WTC11 (cell line): ENCODE measurements at places on chromosomes 1 and 21.

- no peak for DNase-seq
Measured at GRCh38 chr21:36073181-36073580, 3.4 kb downstream of the CBR1 start.

GRCh38 chr1:167152192-167152876 lies 58.5 kb downstream of the STYXL2 start:
- DNase-seq = no peak

DNA sequence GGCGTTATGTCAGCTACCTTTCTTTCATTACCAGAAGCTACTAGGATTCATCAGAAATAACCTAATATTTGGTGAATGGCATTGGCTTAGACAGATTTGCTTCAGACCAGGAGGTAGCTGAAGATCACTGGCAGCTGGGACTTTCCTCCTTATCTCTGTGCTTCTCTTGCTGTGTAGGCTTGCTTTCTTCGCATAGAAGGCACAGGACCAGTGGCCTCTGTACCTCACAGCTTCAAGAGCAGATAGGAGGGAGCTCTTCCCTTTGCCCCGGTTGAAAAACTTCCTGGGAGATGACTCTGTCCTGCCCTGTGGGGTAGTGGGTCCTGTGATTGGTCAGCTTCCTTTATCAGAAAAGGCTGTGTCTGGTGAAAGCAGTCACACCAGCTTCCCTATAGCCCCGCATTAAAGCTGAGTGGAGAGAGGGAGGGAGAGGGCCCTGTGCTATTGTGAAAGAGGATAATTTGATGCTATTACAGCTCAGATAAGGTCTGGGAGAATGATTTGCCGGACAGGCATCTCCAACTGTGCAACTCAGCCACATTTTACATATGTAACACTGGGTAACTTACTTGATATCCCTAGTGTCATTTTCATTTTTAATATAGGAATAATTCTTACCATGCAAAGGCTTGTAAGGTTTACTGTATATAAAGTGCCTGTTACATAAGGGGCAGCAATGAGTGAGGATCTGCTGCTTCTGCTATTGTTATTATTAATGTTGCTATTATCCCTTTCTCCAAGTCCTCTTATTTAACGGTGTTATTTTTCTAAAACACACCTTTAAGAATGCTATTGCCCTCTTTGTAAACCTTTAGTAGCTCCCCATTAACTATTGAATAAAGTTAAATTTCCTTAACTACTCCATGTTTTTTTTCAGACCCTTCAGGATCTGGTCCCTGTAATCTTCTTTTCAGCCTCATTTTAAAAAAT lies 31.6 kb downstream of the OSBPL9 start:
- DNase-seq = no peak

DNA sequence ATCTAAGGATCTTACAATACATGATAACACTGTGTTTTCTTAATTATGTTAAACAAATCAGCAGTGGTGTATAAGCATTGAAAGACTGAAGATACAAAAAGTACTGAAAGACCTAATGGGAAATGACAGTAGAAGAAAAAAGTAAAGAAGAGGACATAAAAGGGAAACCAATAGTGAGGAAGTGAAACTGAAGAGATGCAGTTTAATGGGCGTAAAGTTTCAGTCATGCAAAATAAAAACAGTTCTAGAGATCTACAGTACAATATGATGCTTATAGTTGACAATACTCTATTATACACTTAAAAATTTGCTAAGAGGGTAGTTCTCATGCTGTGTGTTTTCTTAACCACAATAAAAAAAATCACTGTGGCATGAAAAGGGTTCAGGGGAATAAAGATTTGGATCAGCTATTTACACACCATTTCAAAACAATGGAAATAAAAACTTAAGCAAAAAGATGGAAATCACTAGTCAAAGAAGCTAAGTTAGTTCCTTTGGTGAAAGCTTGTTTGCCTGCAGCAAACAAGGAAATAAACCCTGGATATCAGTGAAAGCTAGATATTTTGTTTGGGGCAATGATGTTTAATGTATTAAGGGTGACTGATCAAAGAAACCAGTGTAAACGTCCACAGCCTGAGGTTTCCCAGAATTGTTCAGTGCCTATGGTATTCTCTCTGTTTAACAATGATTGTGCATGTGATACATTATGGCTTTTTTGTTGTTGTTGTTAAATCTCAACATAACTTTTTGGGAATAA lies 1160.8 kb upstream of the ADGRL2 start:
- no peak for DNase-seq
